ENCODE measurements at places on chromosomes 6 and 20.

- no peak for DNase-seq
Measured at GRCh38 chr6:20142866-20143265, 69.4 kb downstream of the MBOAT1 start.

DNA sequence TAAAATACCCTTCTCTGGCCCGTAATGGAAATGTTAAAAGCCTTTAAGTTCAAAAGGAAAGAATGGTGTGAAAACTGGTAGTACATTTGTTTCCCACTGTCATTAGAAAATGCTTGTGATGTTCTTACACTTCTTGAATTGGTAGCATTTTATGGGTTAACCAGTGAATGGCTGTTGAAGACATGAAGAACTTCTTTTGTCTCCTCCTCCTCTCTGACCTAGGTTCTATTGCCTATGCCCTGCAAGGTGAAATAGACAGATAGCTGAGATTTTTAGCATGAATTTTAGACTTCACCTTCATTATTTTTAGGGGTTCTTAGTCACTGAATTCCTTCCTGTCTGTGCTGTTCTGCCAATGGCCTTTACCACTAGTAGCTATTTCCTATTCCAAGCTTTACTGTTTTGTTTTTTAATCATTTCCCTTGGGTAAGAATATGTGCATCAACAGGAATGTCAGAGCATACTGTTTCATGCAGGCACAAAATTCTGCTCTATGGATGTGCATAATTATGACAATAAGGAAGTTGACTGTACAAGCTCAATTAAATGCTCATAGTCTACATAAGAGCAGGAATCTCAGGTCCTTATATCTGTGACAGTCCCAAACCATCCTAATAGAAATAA, 4.9 kb downstream of the TNFAIP3 start:
- DNase-seq: no peak

DNA sequence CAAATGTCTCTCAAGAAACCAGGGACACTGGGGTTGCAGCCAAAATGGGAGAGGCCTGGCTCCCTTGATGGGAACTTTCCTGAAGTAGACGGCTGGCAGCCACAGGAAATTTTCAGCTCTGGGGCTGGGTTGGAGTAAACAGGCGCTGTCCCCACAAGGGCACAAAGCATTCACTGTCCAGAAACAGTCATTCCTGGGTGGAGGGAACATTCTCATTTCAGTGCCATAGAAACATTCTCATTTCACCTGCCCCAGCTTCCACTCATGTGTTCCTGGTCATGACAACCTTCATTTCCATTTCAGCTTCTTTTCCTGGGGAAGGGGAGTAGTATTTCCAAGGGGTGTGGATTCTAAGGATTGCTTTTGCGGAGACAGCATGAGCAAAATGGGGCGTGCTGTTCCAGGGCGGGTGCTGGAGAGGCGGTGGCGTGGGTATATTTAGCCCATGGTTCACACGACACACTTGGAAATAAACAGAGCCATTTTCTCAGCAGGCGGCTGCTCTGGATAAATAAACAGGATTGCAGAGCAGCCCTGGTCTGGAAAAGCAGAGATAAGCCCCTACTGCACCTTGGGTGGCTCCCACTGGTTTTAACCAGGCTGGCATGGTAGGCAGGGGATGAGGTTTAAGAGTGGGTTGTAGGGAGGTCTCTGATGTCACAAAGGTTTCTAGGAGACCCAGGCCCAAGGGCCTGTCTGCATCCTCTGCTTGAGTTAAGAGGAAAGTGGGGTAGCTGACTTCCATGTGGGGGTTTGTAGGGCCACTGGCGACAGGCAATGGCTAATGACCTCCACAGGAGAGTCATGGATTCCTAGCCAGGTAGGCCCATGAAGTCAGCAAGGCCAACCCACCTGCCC, 32.9 kb downstream of the COX4I2 start:
- no peak for DNase-seq

- no peak for DNase-seq
Measured at GRCh38 chr6:44800171-44800783, 412.8 kb downstream of the CDC5L start.

DNA sequence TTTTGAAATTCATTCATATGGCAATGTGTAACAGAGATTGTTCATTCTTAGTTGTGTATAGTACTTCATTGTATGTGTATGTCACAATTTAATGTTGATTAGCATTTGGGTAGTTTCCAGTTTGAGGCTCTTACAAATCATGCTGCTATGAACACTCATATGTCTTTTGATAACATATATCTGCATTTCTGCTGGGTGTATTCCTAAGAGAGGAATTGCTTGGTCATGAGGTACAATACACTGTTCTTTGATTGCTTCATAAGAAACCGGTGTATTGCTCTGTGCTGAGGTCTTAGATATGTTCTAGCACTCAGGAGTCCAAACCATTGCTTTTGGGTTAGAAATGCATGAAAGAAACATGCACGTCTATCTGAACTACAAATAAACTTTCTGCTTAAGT, 492.9 kb upstream of the JAG1 start:
- no peak for DNase-seq

DNA sequence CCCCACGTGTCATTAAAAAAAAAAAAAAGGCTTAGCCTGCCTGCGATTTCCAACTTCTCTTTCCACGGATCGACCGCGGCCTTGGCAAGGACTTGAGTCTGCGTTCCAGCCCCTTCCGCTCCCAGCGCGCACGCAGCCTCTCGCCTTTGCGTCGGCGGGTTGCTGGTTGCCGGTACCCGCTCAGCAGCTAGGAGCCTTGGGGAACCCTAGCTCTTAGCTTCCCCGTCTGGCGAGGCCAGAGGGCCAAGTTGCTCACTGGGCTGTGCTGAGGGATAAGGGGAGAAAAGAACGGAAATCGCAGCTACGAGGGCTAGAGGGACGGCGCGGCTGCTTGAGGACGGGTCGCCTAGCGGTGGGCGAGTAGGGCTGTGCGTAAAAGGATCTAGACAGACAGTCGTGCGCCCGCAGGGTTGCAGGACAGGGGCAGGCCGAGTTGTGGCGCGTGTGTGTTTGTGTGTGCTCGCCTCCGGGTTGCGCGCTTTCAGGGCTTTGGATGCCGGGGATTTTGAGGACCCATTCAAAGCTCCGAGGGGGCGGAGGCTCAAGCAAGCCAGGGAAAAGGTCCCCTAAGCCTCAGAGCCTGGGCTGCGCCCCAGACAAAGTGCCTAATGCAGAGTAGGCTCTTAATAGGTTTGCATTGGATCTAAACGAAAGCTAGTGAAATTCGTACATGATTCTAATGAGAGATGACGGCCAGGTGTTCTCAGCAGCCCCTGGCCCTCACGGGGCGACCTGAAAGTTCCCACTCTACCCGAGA, 40.5 kb upstream of the OSTM1 start:
- DNase-seq: no peak

GRCh38 chr20:58021481-58021880, 207.0 kb downstream of the ANKRD60 start:
- no peak for DNase-seq

DNA sequence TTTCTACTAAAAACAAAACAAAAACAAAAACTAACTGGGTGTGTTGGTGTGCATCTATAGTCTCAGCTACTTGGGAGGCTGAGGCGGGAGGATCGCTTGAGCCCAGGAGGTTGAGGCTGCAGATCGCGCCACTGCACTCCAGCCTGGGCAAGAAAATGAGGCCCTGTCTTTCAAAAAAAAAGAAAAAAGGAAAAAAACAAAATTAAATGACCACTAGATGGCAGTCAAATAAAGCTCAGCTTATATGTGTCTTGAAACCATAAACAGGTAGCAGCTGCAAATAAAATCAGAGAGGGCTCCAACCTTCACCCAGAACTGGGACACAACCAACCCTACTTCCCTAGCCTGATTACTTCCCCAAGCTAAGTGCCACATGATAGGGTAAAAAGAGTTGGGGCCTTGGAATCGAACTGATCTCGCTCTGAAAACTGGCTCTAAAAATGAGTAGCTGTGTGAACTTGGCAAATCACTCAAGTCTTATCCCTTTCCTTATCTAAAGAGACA, 67.1 kb upstream of the ADGRF4 start:
- no peak for DNase-seq

- DNase-seq: no peak
Measured at GRCh38 chr20:20956513-20956931, 149.6 kb downstream of the LINC00237 start.

DNA sequence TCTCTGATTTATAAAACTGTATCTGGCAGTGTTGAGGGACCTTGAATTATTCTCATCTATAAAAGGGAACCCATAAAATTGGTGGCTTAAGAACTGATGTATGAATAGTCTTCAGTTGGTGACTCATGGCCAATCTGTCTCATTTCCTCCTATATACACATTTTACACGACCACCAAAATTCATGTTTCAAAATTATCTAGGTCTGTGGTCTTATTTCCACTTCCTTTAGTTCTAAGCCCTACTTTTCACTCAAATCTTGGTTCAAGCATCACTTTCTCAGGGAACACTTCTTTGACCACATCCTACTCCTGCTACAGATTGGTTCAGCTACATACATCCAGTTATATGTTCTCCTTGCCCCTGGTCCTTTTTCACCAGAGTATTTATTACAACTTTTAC, 18.6 kb upstream of the ENPP1 start:
- no peak for DNase-seq

- DNase-seq: no peak
Measured at GRCh38 chr6:141552463-141552862, 580.3 kb upstream of the GJE1 start.

GRCh38 chr6:140027219-140027618, 652.8 kb upstream of the CITED2 start:
- DNase-seq: no peak

GRCh38 chr20:19552221-19553180, 205.6 kb upstream of the RIN2 start:
- DNase-seq: no peak

- no peak for DNase-seq
Measured at GRCh38 chr20:63105211-63106107, 98.7 kb upstream of the BHLHE23 start.

GRCh38 chr20:8362457-8362856, 230.4 kb downstream of the PLCB1 start:
- no peak for DNase-seq

- DNase-seq: no peak
Measured at GRCh38 chr20:44722990-44723389, 7.8 kb downstream of the CCN5 start.

GRCh38 chr20:46127396-46128010, 9.4 kb downstream of the CD40 start:
- no peak for DNase-seq

DNA sequence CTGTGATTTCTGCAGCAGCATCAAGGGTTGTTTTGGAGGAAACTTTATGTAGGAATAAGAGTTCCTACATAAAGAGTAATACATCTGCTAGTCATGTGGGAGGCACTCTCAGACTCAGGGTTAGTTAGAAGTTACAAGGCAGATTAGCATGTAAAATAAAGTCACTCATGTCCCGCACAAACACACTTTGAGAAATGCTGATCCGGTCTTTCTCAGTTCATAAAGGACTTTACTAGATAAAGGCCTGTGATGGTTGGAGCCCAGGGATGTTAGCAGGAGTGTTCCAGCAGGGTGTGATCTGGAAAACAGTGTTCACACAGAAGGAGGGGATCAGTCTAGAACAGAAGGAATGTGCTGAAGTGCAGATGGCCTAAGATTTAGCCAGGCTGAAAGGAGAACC, 33.1 kb upstream of the NOP56 start:
- no peak for DNase-seq

GRCh38 chr20:31833931-31834521, 11.4 kb downstream of the FOXS1 start:
- no peak for DNase-seq

DNA sequence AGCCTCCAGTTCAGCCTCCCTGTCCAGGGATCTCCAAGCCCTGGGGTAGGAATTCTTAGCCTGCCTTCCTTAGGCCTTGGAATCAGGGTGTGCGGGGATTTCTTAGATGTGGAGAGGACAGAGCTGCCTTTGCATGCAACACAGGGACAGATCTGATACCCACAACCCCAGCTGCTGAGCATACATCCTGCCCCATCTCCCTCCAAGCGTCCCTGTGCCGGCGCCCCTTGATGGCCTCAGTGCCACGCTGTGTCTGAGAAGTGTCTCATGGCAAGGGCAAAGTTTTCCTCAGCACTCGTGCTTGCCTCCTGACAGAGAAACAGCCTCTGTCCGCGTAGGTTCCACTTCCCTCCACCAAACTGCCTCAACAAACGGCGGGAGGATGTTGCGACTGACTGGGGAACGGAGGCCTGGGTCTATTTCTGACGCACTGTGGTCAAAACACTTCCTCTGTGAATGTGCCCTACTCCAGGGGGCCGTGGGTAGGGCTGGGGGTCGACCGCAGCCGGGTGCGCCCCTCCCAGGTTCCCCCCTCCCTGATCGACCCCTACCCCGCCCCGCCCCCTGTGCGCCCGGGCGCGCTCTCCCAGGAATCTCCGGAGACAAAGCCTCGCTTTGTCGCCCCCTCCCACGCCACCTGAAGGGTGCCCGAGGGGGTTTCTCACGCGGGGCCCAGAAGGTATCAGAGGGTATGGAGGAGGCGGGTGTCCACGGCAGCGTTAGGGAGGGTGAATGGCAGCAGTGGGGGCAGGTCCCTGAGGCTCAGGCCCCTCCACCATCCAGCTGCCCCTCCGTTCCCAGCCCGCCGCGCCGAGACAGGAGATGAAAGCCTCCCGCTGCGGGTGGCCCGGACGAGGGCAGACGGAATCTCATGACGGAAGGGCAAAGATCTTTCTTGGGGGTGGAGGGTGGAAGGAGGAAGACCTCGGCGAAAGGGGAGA, 806 bp downstream of the MICAL1 start:
- DNase-seq: no peak

DNA sequence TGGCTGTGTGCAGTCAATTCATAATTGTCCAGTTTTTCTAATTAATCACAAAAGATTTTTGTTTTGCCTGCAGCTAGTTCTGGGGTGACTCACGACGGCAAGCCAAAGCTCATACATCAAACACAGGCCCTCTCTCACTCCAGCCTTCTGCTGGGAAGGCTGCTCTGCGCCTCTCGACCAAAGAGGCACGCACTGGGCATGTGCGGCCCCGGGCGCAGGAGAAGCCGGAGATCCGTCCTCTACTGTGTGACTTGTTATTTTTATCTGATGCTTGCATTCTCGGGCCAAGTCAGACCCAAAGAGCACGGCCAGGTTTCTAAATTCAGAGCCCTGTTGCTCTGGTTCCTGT, 98.5 kb downstream of the TFAP2A start:
- no peak for DNase-seq

GRCh38 chr6:87200469-87201175, 45.3 kb downstream of the ZNF292 start:
- DNase-seq: no peak

- DNase-seq: peak; percentile 33
Measured at GRCh38 chr6:4059115-4059777, 19.7 kb downstream of the FAM217A start.

- no peak for DNase-seq
Measured at GRCh38 chr6:168864541-168865460, 388.8 kb downstream of the THBS2 start.

GRCh38 chr20:15895126-15895525, 678.1 kb downstream of the KIF16B start:
- no peak for DNase-seq

GRCh38 chr6:73389854-73390253, 4.8 kb upstream of the DDX43 start:
- DNase-seq: no peak

Data from 8988T (cell line).